Activated CD8-positive, alpha-beta memory T cell treated with anti-CD3 and anti-CD28 coated beads, Interleukin-2, amount 10 ng/mL, durations not matched to agents 7 days and 5 days (primary cell): ENCODE measurements at places on chromosomes 1 and 21. TPM values are rescaled to one million over a fixed set of nuclear protein-coding genes. Genes with fewer than 3 reads are reported as not detected.
A peak's percentile ranks its signal among the peaks of the same experiment; 100 is the strongest.

GRCh38 chr1:152029144-152029928 lies 7.5 kb downstream of the S100A11 start:
- no peak for DNase-seq

The LCE6A gene
- not detected for total RNA-seq

DNA sequence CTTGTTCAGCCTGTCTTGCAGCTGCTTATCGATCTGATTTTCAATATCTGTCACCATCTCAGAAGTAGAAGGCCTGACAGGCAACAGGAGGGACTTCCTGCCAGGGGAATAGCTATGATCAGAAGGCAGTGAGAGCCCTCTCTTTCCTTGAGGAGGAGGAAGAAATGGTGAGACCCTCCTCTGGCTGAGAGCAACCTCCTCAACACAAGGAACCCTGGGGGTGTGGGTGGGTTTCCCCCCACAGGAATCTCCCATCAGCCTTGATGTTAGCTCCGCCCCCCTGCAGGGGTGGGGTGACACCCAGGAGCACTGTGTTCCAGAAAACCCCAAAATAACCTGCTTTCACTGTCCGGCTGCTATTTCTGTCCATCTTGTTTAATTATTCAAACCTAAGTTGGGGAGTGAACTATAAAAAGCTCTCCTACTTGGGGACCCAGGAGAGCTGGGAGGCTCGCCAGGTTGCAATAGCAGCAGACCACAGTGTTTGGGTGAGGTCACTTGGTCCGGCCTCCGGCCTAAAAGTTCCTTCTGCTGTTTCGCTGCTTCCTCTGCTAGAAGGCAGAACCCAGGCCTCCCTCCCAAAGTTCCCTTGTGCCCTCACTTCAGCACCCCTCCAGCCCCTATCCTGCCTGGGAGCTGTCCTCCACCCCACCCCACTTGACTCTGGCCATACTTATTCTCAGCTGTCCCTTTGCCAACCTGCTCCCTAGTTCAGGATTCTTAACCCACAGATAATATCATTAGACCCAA lies 7.8 kb upstream of the MEF2D start:
- no peak for DNase-seq

DNA sequence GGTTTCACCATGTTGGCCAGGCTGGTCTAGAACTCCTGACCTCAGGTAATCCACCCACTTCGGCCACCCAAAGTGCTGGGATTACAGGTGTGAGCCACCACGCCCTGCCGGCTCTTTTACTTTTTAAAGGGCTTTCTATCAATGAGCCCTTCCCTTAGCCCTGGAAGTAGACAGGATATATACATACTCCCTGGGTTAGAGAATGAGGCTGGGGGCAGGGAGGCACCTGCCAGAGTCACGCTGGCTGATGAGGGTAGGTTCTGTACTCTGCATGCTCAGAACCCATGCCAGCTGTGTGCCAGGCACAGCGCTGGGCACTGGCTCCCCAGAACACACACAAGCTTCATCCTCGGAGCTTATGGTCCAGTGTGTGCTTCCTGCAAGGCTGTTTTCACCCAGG lies 113.6 kb upstream of the IPO9 start:
- no peak for DNase-seq

- no peak for DNase-seq
These were observed 19.1 kb upstream of the QSOX1 start for GRCh38 chr1:180135535-180135934.

The EPHA10 gene
- not detected for total RNA-seq

The ARMH1 gene
- 17.2 TPM for total RNA-seq

- DNase-seq, result no peak
These were observed 80.8 kb upstream of the POU3F1 start for GRCh38 chr1:38127428-38127827.

GRCh38 chr1:42996384-42996970 lies 37.8 kb upstream of the SLC2A1 start:
- DNase-seq, result no peak

The OLFML2B gene
- not detected for total RNA-seq

DNA sequence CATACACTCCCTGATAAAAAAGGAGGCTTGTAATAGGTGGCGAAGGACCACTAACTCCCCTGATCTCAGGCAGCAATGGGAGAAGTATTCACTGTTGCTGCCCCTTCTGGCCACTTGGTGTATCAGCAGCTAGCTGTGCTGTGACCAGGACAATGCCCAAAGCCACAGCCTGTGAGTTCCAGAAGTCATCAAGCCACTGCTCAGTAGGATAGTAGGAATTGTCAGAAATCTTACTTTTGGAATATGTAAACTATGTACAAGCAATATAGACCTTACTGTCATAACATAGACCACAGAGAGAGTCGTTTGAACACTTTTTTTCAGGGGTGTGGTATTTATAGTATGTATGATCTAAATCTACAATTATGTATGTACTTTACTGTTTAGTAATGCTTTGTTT lies 248.3 kb upstream of the CAMK1G start:
- DNase-seq, result no peak

GRCh38 chr21:43304621-43305335 lies 122.2 kb downstream of the SIK1 start:
- no peak for DNase-seq

GRCh38 chr1:21586222-21586621 lies 77.0 kb downstream of the ALPL start:
- no peak for DNase-seq

The DYNLT5 gene
- not detected for total RNA-seq

- no peak for DNase-seq
These were observed 168.4 kb downstream of the ZC3H11B start for GRCh38 chr1:219444474-219444873.

DNA sequence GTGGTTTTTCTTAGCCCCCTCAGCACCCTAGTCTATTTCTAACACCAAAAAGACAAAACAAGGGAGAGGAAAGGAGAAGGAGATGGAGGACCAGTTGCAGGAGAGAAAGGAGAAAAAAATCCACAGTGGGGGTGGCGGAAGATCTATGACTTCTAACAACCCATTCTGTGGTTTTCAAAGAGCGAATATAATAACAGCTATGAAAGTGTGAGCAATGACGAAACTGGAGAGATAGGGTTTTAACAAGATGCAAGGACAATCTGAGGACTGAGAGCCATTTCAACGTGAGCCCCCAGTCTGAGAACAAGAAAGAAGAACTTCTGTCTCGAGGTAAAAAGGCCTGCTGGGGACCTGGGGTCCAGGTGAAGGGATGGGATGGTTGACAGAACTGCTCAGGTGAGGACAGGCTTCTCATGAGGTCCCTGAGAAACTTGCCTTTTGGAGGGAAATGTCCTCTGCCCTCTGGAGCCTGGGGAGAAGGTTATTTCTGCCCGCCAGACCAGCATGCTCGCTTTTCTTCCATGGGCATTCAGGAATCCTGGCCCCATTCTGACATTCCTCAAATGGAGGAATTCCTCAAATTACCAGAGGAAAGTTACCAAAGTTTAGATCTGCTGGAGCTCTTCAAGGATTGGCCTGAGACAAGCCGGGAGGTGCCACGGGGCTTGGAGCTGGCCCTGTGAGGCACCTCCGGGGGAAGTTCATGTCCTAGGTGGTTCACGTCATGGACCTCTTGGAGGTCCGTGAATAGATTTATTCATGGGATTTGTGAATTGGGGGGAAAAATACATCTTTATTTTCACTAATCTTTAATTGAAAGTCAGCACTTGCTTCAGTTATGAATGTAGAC lies at the start of gene CD160:
Gene CD160 (plus strand): TSS at position 270 of the 850 bp plus-strand sequence. CDS start 8,829 bp downstream, outside the sequence.
- peak; percentile 46 for DNase-seq

GRCh38 chr1:155968670-155969069 lies 9.7 kb downstream of the ARHGEF2 start:
- DNase-seq, result no peak

DNA sequence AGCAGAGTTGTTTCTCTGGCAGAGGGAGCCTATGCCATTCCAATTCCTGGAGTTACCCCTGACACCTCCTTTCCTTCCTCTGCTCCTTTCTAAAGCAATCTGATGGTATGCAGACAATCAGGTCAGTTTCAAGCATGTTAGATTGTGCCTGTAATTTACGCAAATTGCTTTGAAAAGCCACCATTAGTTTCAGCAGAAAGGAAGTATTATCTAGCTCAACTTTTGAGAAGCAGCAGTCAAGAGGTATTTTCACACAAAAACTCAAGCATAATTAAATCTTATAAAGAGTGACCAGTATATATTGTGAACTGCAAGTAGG lies 2.2 kb downstream of the ERRFI1 start:
- DNase-seq, result no peak

- no peak for DNase-seq
These were observed 27.5 kb upstream of the ROR1 start for GRCh38 chr1:63746129-63746864.

- no peak for DNase-seq
These were observed 32.9 kb upstream of the B3GALT5 start for GRCh38 chr21:39579734-39580332.

- no peak for DNase-seq
These were observed 131.1 kb upstream of the JUN start for GRCh38 chr1:58914925-58915324.

DNA sequence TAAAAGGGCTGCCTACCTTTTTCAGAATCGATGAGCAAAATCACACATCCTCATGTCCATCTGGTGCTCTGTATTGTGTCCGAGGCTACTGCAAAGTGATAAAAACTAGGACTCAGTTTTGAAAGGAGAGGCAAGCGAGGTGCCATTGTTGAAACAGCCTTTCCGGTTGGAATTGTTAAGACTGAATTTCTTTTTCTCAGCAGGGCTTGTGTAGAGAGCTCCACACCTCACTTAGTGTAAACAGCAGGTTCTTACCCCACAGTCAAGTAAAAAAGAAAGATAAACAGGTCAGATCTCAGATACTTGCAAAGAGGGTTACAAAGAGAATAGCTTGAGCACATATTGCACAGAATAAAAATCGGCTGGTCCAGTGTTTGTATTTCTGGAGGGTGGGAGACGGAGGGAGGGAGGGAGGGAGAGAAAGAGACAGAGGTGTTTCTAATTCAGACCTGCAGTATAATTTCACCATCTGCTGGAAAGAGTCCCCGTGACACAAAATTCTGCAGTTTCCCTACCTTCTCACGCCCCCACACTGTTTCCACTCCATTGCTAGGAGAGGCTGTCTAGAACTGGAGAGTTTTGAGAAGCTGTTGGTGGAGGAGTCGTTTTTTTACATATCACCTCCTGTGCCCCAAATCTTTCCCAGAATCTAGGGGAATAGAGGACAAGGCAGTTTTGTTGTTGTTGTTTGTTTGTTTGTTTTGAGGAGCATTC lies 82.5 kb downstream of the EDEM3 start:
- DNase-seq, result no peak

GRCh38 chr1:179369751-179370341 lies 4.1 kb downstream of the AXDND1 start:
- no peak for DNase-seq

The PDXK gene
- 99.6 TPM for total RNA-seq

DNA sequence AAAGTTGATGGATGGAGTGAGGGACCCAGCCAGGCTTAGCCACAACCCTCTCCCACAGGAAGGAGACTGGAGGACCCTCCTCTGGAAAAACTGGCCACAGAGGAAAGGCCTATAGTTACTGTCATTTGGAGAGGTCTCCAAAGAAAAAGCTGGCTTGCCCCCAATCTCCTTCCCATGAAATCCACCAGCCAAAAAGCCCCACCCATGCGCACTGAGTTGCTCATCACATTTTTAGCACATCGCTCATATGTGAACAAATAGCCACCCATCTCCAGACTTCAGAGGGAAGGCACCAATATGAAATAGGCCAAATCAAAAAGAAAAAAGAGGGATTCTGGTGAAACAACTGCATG lies 36.9 kb upstream of the QSOX1 start:
- no peak for DNase-seq

- DNase-seq, result no peak
These were observed 25.0 kb downstream of the LRRC8C start for GRCh38 chr1:89657886-89658285.

GRCh38 chr1:12649971-12650421 lies 6.1 kb downstream of the AADACL4 start:
- DNase-seq, result no peak

The SPRR2B gene
- not detected for total RNA-seq

- DNase-seq, result no peak
These were observed 50.9 kb downstream of the LEPR start for GRCh38 chr1:65471213-65471833.

GRCh38 chr1:102186536-102186935 lies 189.8 kb upstream of the OLFM3 start:
- no peak for DNase-seq

DNA sequence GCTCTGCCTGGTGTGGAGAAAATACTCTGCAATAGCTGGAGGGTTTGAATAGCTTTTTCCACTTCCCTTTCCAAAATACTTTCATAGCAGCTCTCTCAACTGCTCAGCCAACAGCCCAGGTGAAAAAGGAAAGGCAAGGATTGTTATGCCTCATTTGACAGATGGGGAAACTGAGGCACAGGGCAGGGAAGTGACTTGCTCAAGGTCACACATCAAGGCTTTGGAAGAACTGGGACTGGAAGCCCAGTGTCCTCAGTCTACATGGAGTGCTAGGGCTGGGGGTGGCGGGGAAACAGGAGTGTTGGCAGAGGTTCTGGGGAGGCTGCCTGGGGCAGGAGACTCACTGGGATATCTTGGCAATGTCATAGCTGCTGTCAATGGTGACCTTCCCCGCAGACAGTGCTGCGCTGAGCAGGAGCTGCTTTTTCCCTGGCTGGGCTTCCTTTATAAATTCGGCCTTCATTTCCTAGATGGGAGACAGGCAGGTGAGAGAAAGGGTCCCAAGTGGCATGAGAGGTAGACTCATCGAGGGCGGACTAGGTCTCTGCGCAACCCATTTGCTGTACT lies 4.0 kb downstream of the CHI3L1 start:
- no peak for DNase-seq

The SMCP gene
- not detected for total RNA-seq

The SLC45A3 gene
- not detected for total RNA-seq

- DNase-seq, result no peak
These were observed 235.3 kb downstream of the FAF1 start for GRCh38 chr1:50724626-50725286.

DNA sequence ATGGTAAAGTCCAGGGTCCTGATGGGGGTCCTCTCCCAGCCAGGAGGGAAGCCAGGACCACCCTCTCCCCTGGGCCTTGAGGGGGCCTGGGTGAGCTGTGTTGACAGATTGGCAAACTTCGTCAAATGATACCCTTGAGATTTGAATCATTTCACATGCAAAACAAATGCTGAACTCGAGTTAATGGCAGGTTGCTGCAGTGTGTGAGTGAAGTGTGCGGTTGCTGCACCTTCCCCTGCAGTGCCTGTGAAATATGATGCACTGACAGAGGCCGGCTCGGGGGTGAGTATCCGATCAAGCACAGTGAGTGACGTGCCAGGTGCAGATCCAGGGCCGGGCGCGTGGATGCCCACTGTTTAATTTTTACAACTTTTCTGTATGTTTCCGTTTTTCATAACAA lies 5.7 kb upstream of the KRTAP12-1 start:
- no peak for DNase-seq

The RIPPLY3 gene
- total RNA-seq, result not detected

DNA sequence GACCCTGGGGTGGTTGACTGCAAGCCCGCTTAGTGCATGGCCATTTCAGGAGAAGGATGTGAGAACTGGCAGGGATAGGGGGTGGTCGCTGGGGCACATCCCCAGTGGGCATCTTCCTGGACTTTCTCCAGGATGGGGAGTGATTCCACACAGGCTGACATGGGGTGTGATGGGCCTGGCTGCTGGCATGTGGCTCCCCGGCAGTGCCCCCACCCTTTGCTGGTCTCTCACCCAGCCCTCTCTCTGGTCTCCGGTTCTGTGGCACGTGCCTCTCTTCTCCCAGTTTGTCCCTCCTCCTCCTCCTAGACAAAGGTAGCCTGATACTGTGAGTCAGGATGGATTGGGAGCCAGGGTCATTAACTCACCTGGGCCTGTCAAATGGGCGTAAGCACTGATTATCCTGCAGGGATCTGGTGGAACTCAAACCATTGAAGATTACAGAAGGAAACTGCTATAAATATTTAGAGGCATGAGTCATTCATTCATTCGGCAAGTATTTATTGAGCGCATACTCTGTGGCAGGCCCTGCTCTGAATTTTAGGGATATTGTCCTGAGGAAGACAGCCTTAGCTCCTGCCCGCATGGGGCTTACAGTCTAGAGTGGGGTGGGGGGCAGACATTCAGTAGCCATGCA lies 23.6 kb upstream of the EPS8L3 start:
- DNase-seq, result no peak
